ENCODE measurements at places on chromosomes 11 and 22.

- DNase-seq, result peak; percentile 13
These were observed 133.6 kb upstream of the SESN3 start for GRCh38 chr11:95364324-95365295.

DNA sequence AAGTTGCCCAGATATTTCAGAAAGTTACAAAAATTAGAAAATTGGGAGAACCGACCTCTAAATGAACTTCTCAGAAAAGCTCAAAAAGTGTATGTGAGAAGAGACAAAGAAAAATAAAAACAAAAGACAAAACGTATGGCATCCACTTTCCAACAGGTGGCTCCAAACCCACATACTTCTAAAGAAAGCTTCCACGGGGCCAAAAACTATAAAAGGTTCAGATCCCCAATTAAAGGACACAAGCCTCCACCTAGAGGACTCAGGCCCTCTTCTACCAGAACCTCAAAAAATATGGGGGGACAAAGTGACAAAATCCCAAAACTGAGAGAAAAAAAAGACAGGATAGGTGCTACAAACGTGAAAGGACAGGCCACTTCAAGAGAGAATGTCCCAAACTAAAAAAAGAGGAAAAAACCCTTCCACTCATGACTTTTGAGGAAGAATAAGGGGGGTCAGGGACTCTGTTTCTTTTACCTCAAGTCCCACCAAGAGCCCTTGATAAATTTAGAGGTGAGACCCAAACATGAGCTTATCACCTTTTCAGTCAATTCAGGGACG, 8.8 kb downstream of the SCGB2A1 start:
- peak; percentile 52 for DNase-seq

DNA sequence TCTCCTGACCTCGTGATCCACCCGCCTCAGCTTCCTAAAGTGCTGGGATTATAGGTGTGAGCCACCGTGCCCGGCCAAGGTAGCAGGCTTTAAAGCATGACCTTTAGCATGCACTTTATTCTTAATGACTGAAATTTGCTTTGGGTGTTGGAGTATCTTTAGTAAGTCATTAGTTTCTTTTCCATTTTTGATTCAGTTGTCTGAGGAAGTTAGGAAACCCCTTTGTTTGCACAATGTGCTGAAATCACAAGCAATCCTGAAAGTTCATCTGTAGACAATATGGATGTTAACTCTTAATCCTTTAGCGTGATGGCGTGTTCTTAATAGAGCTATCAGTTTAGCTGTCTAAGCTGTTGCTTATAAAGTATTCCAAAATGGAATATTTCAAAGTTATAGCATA, 16.8 kb downstream of the SDHD start:
- DNase-seq, result no peak

DNA sequence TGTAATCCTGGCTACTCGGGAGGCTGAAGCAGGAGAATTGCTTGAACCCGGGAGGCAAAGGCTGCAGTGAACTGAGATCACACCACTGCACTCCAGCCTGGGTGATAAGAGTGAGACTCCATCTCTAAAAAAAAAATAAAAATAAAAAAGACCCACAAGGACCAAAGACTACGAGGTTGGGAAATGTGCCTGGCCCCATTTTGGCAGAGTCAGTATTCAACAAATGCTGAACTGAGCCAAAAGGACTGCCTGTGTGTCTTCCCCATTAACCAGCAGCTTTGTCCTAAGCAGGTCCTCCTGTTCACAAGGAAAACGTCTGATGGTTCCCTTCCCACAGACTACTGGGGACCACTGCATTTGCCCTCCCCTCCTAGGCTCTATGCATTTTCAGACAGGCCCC, 27.6 kb downstream of the ADORA2A start:
- DNase-seq, result no peak

GRCh38 chr11:3947061-3947460, 91.6 kb downstream of the STIM1 start:
- peak; percentile 91 for DNase-seq

GRCh38 chr11:31786996-31787685, 24.0 kb downstream of the PAX6 start:
- DNase-seq, result no peak

DNA sequence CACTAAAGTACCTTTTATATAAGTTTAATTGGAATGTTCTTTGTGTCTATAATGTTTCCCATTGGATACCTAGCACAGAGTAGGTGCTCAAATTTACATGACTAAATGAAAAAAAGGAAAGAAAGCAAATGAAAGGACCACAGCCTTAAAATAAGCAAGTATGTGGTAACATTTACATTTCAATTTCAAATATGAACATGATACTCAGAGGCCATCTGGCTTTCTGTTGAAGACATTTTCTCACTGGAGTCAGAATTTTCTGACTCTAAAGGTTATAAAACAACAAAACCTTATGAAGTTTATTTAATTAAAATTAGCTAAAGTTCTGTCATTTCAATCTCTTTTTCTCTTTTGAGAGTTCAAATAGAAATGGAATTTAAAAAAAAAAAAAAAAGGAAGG, 904 bp upstream of the ANGPTL5 start:
- no peak for DNase-seq

DNA sequence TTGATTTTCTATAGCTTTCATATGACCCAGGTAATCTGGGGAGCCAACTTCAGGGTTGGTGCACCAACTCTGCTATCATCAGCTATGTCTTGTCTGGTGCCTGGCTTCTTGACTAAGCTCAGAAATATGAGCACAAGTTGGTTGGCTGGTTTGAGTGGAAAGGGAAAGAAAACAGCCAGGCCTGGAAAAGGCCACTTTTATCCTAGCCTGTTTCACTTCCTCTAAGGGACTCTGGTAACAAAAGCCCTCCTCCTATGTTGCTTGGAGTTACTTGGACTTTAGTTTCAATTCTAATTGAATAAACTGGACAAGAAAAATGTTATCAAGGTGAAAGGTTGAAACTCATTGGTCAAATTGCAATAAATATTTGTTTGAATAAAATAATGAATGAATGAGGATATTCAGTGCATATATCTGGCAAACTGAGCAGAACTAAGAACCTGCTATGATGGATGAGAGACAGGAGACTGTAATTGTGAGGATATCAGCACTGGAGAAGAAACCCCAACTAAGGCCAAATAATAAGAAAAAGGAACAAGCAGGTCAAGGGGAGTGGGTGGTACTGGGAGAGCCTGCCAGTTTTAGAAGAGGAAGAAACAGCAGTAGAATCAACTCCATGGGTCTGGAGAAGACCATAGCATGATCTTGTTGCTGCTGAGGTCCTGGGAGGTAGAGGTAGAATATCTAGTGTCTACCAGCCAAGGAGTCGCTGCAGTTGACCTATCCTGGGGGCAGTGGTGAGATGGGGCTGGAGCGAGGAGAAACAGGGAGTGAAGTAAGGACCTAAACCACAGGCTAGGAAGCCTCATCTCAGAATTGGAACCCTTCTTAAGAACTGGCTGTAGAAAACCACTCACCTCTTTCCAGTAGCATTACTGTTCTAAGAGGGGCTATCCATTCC, 8.2 kb downstream of the ROBO4 start:
- no peak for DNase-seq

GRCh38 chr11:17766073-17766359, 31.4 kb downstream of the KCNC1 start:
- DNase-seq, result no peak

DNA sequence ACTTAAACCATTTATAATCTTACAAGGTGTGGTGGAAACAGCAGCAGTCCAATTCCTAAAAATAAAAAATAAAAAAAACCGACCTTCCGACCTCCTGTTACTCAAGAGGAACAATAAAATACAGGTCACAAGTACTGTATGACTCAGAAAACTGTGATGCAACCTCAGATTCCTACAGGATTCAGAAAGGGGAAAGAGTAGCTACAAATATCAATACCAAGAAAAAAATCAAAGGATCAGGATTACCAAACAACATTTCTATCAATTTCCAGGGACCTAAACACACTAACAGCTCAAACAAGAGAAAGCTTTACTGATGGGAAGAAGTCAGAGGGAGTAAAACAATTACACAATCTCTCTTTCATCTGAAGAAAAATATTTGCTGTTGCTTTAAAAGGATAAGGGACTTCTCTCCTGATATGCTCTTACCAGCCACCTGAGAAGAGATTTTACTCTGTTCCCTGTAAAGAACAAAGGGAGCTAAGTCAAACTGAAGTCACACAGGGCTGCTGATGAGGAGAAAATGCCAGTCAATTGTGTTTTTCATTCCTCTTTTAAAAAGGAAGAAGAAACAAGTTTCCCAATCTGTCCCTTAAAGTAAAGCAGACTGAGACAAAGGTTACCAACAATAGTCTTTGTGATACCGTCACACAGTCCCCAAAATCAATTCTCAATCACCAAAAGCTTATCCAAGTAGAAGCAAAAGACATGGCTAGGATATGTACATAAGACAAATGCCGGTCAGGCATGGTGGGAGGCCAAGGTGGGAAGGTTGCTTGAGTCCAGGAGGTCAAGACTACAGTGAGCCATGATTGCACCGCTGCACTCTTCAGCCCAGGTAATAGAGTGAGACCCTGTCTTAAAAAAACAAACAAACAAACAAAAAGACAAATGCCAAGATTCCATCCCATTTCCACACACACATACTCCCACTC, 39.3 kb downstream of the AMBRA1 start:
- peak; percentile 88 for DNase-seq

DNA sequence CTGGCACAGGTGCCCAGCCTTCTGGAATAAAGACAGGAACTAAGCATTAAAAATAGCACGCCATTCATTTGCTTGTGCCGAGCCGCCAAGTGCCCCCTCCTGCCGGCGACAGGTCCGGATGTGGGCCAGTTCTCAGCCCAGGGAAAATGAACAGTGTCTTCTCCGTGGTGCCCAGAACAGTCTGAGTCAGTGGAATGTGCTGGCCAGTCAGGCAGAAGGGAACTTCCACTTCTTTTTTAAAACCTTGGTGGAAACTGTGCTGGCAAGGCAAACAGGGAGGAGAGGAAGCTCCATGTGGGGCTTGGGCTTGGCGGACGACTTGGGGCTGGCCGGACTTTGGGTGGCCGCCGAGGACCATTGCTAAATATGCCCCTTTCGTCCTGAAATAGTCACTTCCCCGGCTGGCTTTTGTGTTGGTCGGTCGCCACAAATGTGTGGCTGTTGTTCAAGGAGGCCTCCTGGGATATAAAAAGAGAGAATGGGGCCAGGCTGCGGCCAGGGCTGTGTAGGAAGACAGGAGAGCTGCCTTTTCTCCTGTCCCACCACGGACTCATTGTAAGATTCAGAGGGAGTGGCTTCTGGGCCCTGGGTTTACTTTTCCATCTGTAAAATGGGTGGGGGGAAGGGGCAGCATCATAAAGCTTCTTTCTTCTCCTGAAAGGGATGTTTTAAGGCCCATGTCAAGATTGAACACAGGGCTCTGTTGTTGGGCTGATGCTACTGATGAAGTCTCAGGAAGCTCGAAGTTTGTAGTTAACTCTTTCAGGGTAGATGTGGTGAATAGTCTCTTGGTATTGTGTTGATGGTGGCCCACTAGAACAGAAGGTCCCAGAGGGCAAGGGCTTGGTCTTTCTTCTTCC, 101.0 kb downstream of the PTPRJ start:
- peak; percentile 88 for DNase-seq

GRCh38 chr22:31692186-31692886, 30.3 kb upstream of the PISD start:
- peak; percentile 64 for DNase-seq

- DNase-seq, result no peak
These were observed 28.1 kb downstream of the DRD4 start for GRCh38 chr11:665062-665703.

DNA sequence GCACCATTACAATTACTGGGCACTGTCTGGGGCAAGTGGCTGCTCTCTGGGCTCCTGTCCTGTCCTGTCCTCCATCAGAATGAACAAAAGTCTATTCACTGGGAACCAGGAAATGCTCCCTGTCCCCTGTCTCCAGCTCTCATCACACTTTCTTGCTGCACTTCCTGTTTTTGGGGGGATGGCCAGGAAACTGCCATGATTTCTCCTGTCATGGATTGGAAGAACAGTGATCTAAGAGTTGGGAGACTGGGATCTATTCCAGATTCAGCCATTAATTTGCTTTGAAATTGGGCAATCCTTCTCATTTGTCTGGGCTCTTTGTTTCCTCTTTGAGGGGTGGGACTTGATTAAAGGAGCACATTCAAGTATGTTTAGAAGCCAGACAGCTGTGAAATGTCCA, 61.4 kb upstream of the KIRREL3 start:
- no peak for DNase-seq

GRCh38 chr11:2250485-2250884, 19.9 kb downstream of the ASCL2 start:
- no peak for DNase-seq

Measured in cardiac fibroblast (primary cell).